ENCODE measurements at places on chromosomes 3 and 15. TPM values are rescaled to one million over a fixed set of nuclear protein-coding genes. Genes with fewer than 3 reads are reported as not detected.

DNA sequence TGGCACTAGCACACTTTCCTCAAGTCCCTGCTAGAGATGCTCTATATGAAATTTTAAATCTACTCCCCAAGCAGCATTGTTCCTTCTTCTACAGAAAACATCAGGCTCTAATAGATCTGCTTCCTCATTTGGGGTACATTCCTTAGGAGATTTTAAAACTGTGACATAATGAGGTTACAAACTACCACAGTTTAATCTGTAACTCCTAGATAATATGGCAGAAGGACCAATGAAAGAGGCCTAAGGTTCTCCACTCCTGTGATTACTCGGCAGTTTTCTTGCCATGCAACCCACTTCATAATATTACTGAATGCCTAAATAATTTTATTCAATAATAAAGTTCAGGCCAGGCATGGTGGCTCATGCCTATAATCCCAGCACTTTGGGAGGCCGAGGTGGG, 16.1 kb downstream of the ZNF106 start:
- H3K36me3 ChIP-seq = peaks cover 15% of the 10 kb centered on the region
- no peak for DNase-seq
- H3K4me3 ChIP-seq = no peak overlapping the region
- no peak overlapping the region for H3K27ac ChIP-seq
- no peaks in the 10 kb centered on the region for H3K4me1 ChIP-seq

- H3K27me3 ChIP-seq = no peaks in the 10 kb centered on the region
- DNase-seq = peak; percentile 46
- peaks cover 14% of the 10 kb centered on the region for H3K4me1 ChIP-seq
- no peaks in the 10 kb centered on the region for H3K36me3 ChIP-seq
- no peak overlapping the region for H3K4me3 ChIP-seq
Observed at GRCh38 chr3:72186400-72186855, 401.5 kb upstream of the PROK2 start.

GRCh38 chr15:89704411-89704810, 13.8 kb downstream of the WDR93 start:
- peaks cover 10% of the 10 kb centered on the region for H3K27me3 ChIP-seq
- no peak overlapping the region for H3K27ac ChIP-seq
- no peak for DNase-seq
- no peak overlapping the region for H3K4me3 ChIP-seq
- no peaks in the 10 kb centered on the region for H3K36me3 ChIP-seq

GRCh38 chr15:93562395-93563123, 473.5 kb upstream of the RGMA start:
- no peak overlapping the region for H3K4me3 ChIP-seq
- no peaks in the 10 kb centered on the region for H3K36me3 ChIP-seq
- no peaks in the 10 kb centered on the region for H3K4me1 ChIP-seq
- no peak for DNase-seq
- H3K27ac ChIP-seq = no peak overlapping the region
- no peaks in the 10 kb centered on the region for H3K27me3 ChIP-seq

- no peak overlapping the region for H3K27ac ChIP-seq
- peak; percentile 54 for DNase-seq
- no peaks in the 10 kb centered on the region for H3K27me3 ChIP-seq
- H3K36me3 ChIP-seq = peaks cover 7% of the 10 kb centered on the region
Observed at GRCh38 chr15:80970018-80970657, 19.5 kb downstream of the MESD start.

- no peak overlapping the region for H3K4me3 ChIP-seq
- peaks cover 6% of the 10 kb centered on the region for H3K4me1 ChIP-seq
- no peaks in the 10 kb centered on the region for H3K36me3 ChIP-seq
- H3K27me3 ChIP-seq = no peaks in the 10 kb centered on the region
Observed at GRCh38 chr15:68700455-68701123, 120.1 kb downstream of the ANP32A start.

- H3K27ac ChIP-seq = peak overlapping the region; percentile 27
- peaks cover 20% of the 10 kb centered on the region for H3K4me1 ChIP-seq
- H3K27me3 ChIP-seq = no peaks in the 10 kb centered on the region
- peak; percentile 61 for DNase-seq
Observed at GRCh38 chr3:188788621-188789081, 383.1 kb upstream of the TPRG1 start.

DNA sequence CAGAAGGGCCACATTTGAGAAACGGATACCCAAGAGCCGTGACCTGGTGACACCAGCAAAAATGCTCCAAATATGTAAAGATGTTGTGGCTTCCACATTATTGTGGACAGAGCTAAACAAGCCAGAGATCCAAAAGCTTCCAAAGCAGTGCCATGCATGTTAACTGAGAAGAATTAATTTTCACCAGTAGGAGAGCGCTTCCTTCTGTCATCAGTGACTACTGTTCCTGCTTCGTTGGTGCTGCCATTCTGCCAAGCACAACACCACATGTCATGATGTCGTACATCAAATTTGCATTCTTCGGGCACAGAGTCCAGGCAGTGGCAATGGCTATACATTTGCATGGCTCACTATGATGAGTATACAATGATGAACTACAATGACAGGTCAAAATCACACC, 19.1 kb upstream of the CHST2 start:
- H3K27ac ChIP-seq = no peak overlapping the region
- H3K27me3 ChIP-seq = peaks cover 3% of the 10 kb centered on the region
- no peak overlapping the region for H3K4me3 ChIP-seq
- no peak for DNase-seq
- no peaks in the 10 kb centered on the region for H3K4me1 ChIP-seq

DNA sequence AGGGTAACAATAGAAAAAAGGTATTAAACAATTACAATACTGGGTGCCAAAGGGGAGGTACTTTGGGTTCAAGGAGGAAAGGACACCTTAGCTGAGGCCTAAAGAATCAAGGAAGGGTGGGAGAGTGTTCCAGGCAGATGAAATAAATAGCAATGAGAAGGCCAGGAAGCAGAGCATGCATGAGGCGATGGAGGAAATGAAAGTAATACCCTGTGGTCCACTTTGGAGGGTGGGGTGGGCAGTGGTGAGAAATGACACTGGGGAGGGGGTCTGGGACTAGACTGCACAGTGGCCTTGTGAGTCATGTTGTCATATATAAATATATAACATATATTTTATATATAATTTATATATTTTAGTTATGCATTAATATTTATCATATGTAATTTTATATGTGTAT, 55.9 kb downstream of the BHLHE40 start:
- no peaks in the 10 kb centered on the region for H3K27me3 ChIP-seq
- no peak overlapping the region for H3K4me3 ChIP-seq
- DNase-seq = no peak
- H3K4me1 ChIP-seq = no peaks in the 10 kb centered on the region
- H3K36me3 ChIP-seq = no peaks in the 10 kb centered on the region

DNA sequence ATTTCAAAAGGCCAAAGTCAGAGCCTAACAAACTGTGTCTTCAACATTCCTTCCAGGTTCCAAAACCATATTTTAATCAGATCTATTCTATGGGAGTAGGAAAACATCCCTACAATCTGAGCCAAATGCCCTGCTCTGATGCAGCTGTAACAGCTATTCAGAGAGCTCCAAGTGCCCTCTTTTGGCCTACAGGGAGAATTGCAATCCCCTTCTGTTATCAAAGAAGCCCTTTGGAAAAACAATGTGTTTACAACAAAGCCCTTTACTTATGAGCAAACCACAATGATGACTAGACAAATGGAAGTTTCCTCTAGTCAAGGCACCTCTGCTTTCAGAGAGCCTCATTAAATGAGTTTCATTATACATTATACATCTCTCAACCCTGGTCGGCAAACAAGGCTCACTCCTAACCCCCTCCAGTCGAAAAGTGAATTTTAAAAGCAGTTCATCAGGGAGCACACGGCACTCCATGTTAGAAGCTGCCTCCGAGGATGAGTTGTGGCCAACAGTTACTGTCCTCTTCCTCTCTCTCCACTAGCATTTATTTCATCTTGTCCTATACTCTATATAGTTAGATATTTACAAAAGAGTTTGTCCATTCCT, 42.6 kb upstream of the TMCO5A start:
- no peaks in the 10 kb centered on the region for H3K36me3 ChIP-seq
- H3K4me1 ChIP-seq = peaks cover 19% of the 10 kb centered on the region
- peak overlapping the region; percentile 29 for H3K27ac ChIP-seq
- H3K27me3 ChIP-seq = no peaks in the 10 kb centered on the region

DNA sequence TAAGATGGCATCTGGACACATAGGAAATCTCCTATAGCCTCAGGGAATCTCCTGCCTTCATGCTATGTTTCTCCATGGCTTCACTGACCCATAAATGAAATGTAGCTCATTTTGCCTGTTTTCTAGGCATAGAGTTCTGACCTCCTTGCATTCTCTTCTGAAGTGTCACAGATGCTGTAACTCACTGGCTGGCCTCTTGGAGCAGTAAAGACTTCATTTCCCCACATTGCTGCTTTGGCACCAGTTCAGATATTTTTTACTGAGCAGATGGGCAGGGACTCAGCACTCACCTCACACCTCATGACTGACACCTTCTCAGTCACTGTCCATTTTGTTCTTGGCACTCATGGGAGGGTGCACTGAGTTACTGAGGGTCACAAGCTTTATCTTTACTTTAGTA, 286.7 kb upstream of the TGFBR2 start:
- H3K36me3 ChIP-seq = no peaks in the 10 kb centered on the region
- no peaks in the 10 kb centered on the region for H3K4me1 ChIP-seq
- H3K4me3 ChIP-seq = no peak overlapping the region
- H3K27ac ChIP-seq = no peak overlapping the region
- no peaks in the 10 kb centered on the region for H3K27me3 ChIP-seq

- DNase-seq = no peak
- H3K27ac ChIP-seq = no peak overlapping the region
- H3K27me3 ChIP-seq = no peaks in the 10 kb centered on the region
- 0 out of 2 replicates have a peak, but pooled peaks cover 7% of the 10 kb centered on the region for H3K4me1 ChIP-seq
- H3K4me3 ChIP-seq = no peak overlapping the region
Observed at GRCh38 chr15:89112341-89112971, 24.2 kb downstream of the ABHD2 start.

DNA sequence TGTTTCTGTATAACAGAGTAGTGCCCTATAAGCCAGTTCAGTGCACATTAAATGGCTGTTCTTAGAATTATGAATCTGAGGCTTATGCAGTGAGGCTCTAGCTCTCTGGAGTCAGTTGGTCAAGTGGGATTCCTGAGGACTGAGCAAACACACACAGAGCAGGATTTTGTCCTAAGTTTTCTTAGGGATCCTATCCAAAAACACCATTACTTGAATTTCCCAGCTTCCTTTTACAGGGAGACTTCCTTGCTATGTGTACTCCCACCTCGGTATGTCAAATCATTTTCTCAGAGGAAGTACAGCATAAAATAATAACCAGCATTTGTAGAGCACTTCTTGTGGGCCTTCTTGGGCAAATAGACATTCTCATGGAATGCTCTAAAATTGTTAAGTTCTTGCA, 63.1 kb upstream of the GOLGA6B start:
- H3K36me3 ChIP-seq = 0 out of 2 replicates have a peak, but pooled peaks cover 3% of the 10 kb centered on the region
- DNase-seq = no peak
- H3K4me3 ChIP-seq = no peak overlapping the region
- no peak overlapping the region for H3K27ac ChIP-seq
- no peaks in the 10 kb centered on the region for H3K4me1 ChIP-seq
- H3K27me3 ChIP-seq = no peaks in the 10 kb centered on the region

DNA sequence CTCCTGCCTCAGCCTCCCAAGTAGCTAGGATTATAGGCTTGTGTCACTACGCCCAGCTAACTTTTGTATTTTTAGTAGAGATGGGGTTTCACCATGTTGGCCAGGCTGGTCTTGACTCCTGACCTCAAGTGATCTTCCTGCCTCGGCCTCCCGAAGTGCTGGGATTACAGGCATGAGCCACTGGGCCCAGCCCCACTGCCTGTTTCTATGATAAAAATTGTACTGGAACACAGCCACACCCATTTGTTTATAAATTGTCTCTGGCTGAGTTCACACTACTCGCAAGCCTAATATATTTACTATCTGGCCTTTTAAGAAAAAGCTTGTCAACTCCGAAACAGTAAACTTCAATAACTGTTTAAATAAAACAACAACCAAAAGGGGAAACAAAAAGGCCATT, 309.4 kb upstream of the WNT5A start:
- H3K36me3 ChIP-seq = no peaks in the 10 kb centered on the region
- H3K4me3 ChIP-seq = no peak overlapping the region
- peak overlapping the region; percentile 86 for H3K27ac ChIP-seq
- peaks cover 51% of the 10 kb centered on the region for H3K4me1 ChIP-seq

GRCh38 chr3:134189849-134190248, 60.8 kb downstream of the RYK start:
- no peak overlapping the region for H3K27ac ChIP-seq
- no peak for DNase-seq
- H3K4me3 ChIP-seq = no peak overlapping the region
- no peaks in the 10 kb centered on the region for H3K4me1 ChIP-seq
- H3K27me3 ChIP-seq = no peaks in the 10 kb centered on the region
- peaks cover 19% of the 10 kb centered on the region for H3K36me3 ChIP-seq

DNA sequence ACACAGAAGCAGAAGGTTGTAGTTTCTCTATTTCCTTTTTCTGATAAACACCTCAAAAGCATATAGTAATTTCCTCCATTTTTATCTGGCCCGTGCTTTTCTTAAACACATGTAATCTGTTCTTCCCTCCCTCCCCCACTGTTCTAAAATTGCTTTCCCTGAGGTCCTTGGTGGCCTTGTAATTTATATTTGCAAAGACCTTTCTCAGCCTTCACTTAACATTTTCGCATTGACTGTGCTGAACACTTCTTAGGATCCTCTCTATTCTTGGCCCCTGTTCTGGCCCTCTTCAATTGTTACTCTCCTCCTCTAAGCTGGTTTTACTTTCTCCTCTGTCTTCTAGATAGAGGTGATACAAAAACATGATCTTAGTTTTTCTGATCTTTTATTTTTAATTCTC, 28.3 kb downstream of the GAP43 start:
- no peaks in the 10 kb centered on the region for H3K27me3 ChIP-seq
- no peaks in the 10 kb centered on the region for H3K4me1 ChIP-seq
- no peaks in the 10 kb centered on the region for H3K36me3 ChIP-seq

GRCh38 chr3:53243165-53243564, 12.7 kb downstream of the TKT start:
- H3K27me3 ChIP-seq = no peaks in the 10 kb centered on the region
- peak overlapping the region; percentile 54 for H3K27ac ChIP-seq
- H3K36me3 ChIP-seq = peaks cover 61% of the 10 kb centered on the region

GRCh38 chr3:61443886-61444285, 117.5 kb upstream of the PTPRG start:
- no peak overlapping the region for H3K27ac ChIP-seq
- no peaks in the 10 kb centered on the region for H3K4me1 ChIP-seq
- no peaks in the 10 kb centered on the region for H3K36me3 ChIP-seq
- H3K27me3 ChIP-seq = no peaks in the 10 kb centered on the region
- no peak for DNase-seq

DNA sequence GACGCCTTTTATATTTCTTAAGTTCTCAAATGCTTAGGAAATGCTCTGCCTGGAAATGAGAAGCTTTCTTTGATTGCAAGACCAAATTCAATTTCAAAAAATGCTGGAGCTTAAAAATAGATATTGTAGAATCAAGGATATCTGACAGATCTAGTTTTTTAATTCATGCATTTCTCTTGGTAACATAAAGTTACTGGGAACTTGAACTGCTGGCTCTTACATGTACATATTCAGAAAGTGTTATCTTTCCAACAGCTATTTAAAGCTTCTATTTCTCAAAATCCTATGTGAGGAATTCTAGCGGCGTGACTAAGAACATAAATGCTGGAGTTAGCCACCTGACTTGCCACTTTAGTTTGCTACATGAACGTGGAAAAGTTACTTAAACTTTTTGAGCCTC, 109.3 kb downstream of the C3orf38 start:
- no peak overlapping the region for H3K27ac ChIP-seq
- no peaks in the 10 kb centered on the region for H3K4me1 ChIP-seq
- H3K27me3 ChIP-seq = no peaks in the 10 kb centered on the region
- no peak for DNase-seq

SCN11A gene
- total RNA-seq = not detected

P2RY14 gene
- not detected for total RNA-seq

HTR3E gene
- total RNA-seq = not detected

MNS1 gene
- 8.4 TPM for total RNA-seq

ZNF860 gene
- total RNA-seq = 0.53 TPM

PAK6 gene
- 0.09 TPM for total RNA-seq

PPARG gene
- total RNA-seq = 1.3 TPM

RPL4 gene
- total RNA-seq = 3,551 TPM

All from SJSA1 (cell line).